ENCODE measurements at places on chromosomes 16 and 17.

DNA sequence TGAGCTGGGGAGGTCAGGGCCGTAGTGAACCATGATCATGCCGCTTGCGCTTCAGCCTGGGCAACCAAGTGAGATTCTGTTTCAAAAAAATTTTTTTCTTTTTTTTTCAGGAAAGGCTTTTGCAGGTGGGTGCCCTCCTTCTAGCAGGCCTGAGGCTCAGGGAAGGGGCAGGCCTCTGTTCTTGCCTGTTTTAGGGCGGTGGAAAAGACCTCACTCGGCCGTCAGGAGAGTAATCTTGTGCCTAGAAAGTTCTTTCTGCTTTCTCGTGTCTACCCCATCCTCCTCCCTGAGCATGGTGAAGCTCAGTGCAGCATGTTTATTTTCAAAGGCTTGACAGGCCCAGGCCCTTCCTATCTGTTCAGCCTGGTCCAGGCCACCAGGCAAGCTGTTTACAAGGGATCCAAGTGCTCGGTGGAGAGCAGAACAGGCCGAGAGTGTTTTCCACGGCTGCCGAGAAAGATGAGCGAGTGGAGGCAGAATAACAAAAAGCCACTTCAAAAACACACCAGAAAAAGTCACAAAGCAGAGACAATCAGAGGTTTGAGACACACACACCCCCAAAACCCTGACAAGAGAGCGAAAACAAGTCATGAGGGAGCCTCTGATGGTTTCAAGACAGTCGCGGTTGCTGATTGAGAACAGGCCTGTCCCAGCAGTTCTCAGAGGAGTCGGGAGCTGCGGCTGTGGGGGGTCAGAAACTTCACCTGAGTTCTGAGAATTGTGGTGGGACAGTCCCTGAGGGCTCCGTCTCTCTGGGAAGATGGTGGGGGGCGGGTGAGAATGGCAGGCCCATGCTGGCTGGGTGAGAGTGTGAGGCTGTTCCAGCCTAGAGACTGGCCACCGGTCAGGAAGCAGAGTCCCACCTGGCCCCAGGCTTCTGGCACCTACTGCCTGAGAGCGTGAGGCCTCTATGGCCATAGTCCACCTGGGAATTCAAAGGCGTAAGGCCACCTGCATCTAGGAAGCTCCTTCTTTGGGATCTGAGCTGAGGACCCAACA, 37.5 kb upstream of the CCR7 start:
- no peak for DNase-seq

DNA sequence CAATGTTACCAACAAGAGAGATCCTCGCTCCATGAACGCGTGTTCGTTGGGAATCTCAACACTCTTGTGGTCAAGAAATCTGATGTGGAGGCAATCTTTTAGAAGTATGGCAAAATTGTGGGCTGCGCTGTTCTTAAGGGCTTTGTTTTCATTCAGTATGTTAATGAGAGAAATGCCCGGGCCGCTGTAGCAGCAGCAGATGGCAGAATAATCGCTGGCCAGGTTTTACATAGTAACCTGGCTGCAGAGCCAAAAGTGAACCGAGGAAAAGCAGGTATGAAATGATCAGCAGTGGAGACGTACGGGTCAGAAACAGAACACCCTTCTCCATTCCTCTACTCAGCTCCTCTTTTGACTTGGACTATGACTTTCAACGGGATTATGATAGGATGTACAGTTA, 13.3 kb downstream of the SOCS1 start:
- DNase-seq, result no peak

- DNase-seq, result no peak
Observed at GRCh38 chr16:9943121-9943520, 239.1 kb downstream of the GRIN2A start.

- DNase-seq, result peak; percentile 21
Observed at GRCh38 chr17:34352191-34352590, 4.1 kb upstream of the CCL13 start.

DNA sequence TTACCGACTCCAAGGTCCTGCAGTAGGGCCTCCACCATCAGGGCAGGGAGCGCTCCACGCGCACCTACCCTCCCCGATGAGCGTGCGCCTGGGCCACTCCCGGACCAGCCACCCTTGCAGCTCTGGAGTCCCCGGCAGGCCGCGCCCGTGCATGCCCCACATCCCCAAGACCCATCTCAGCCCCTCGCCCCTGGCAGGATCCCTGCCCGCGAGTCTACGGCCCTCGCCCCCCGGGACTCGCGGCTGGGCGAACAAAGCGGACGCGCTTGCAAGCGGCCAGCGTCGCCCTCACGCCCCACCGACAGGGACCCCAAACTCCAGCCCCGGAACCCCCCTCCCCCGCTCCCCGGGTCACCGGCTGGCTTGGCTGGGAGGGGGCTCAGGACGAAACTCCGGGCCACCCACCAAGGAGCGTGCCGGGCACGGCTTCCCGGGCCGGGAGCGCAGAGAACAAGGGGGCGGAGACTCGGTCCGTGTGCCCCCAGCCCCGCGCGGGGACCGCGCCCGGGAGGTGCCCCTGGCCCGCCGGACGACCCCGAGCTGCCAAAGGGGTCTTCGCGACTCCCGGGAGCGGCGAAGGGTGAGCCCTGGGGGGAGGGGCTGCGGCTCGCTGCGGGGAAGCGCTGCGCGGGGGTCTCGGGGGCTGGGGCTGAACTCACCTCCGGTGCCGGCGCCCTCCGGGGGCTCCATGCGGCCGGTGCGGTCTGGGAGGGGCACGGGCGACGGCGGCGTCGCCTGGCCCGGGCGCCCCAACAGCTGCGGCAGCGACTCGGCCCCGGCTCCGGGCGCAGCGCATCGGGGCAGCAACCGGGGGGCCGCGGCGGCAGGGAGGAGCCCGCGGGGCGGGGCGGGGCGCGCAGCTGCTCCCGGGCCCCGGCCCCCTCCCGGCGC, at the start of gene DBNDD1:
Gene DBNDD1 (minus strand): TSS at position 805 of the 891 bp plus-strand sequence. CDS start 115 bp downstream, at position 690.
- DNase-seq, result peak; percentile 35

DNA sequence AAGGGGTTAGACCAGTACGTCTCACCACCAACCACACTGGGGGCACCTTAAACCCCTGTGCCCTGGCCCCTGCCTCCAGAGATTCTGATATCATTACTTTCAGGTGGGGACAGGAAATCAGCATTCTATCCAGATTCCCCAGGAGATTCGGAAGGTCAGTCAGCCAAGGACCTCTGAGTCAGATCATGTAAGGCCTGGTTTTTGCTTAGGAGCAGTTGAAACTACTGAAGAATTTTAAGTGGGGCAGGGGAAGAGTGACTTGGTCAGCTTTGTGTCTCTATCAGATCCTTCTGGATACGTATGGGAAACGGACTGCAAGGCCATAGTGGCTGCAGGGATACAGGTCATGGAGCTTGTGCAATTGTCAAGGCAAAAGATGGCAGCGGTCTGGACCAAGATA, 9.0 kb downstream of the EMP2 start:
- no peak for DNase-seq

DNA sequence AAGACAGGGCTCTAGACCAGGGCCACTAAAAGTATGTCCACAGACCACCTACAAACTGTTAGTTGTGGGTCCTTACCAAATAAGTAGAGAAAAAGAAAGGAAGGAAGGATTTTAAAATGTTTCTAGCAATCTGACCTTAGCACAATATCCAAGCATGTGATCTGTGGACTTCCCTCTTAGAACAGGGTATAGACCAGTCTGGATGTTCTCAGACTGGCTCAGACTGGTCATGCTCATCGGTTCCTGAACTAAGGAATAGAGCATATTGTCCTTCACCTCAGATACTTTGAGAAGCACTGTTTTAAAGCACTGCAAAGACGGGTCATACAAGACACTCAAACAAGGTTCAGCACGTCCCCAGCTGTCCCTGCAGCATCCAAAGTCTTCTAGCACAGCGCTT, 25.8 kb downstream of the CUEDC1 start:
- DNase-seq, result no peak

GRCh38 chr17:7440113-7440833, 961 bp downstream of the FGF11 start:
- peak; percentile 77 for DNase-seq

GRCh38 chr17:68602289-68602688, 1.1 kb upstream of the FAM20A start:
- DNase-seq, result no peak

DNA sequence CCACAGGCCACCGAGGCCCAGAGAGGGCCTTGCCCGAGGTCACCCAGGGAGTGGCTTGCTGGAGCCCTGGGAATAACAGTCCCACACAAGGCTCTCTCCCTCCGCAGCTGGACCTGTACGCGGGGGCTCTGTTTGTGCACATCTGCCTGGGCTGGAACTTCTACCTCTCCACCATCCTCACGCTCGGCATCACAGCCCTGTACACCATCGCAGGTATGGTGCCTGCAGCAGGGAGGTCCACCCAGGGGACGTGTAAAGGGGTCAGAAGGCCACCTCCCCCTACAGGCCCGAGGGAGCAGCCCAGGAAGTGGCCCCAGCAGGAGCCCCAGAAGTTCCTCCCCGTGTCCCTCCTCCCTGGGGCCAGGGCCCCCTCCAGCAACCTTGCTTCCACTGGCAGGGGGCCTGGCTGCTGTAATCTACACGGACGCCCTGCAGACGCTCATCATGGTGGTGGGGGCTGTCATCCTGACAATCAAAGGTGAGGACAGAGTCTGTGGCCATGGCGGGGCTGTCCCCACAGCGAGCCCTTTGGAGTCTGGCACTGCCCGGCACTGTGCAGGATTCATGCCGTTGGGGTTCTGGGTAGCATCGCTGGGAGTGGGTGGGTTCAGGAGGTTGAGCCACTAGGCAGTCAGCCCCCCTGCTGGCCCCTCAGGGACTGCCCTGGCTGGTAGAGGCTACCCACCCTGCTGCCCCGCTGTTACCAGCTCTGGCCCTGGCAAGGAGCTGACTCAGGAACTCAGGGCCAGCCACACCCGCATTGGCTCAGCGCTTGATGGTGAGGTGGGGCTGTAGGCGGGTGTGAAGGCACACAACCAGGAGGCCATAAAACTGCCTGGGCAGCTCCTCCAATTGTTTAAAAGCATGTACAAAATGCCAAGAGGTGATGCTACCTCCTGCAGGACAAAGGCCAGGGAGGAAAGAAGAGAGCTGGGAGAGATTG, 17.3 kb downstream of the SLC5A10 start:
- no peak for DNase-seq

- DNase-seq, result no peak
Observed at GRCh38 chr17:35766489-35766877, 5.8 kb downstream of the C17orf50 start.

DNA sequence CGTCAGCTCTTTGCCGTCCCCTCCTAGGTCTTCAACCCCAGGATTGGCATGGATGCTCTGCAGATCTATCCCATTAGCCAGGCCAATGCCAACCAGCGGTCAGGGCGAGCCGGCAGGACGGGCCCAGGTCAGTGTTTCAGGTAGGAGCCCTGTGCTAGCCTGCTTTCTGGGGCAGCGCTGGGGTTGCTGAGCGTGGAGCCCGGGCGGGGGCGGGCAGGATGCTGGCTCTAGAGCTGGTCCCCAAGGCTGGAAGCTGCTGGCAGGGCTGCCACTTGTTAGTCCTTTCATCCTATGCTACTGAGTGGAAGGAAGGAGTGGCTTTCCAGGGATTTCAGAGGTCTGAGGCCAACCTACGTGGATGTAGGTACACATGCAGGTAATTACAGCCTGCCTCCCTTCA, 12.3 kb downstream of the DHX38 start:
- no peak for DNase-seq

- peak; percentile 90 for DNase-seq
Observed at GRCh38 chr16:66899945-66900710, 18.6 kb downstream of the CDH16 start.

DNA sequence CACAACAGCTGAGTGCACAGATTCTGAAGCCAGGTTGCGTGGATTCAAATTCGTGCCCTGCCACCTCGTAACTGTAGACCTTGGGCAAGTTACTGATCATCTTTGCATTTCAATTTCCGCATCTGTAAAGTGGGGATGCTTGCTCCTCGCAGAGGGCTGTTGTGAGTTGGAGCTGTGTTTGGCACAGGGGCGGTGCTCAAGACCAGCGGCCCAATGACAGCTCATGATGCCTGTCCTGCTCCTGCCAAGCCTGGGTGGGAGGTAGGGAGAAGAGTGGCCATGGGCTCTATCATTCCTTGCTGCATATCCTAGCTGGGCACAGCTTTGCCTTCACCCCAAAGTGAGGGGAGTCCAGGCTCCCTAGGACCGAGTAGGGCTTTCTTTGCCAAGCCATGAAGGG, 12.6 kb downstream of the NXPH3 start:
- no peak for DNase-seq

- no peak for DNase-seq
Observed at GRCh38 chr17:79631640-79632431, 21.0 kb upstream of the RBFOX3 start.

- no peak for DNase-seq
Observed at GRCh38 chr17:27608328-27609230, 22.4 kb upstream of the LGALS9 start.

- DNase-seq, result no peak
Observed at GRCh38 chr16:86392436-86393152, 117.7 kb upstream of the FOXF1 start.
